Activated CD4-positive, alpha-beta memory T cell treated with anti-CD3 and anti-CD28 coated beads for 36 hours (primary cell): ENCODE measurements at places on chromosomes 1 and 21. TPM values are rescaled to one million over a fixed set of nuclear protein-coding genes. Genes with fewer than 3 reads are reported as not detected.

GRCh38 chr21:32279377-32279680 lies 480 bp upstream of the MIS18A start:
- DNase-seq: no peak
- H3K4me1 ChIP-seq: peaks cover 11% of the 10 kb centered on the region
- H3K36me3 ChIP-seq: peaks cover 6% of the 10 kb centered on the region
- H3K27ac ChIP-seq: peak overlapping the region; percentile 88
- H3K27me3 ChIP-seq: no peaks in the 10 kb centered on the region

DNA sequence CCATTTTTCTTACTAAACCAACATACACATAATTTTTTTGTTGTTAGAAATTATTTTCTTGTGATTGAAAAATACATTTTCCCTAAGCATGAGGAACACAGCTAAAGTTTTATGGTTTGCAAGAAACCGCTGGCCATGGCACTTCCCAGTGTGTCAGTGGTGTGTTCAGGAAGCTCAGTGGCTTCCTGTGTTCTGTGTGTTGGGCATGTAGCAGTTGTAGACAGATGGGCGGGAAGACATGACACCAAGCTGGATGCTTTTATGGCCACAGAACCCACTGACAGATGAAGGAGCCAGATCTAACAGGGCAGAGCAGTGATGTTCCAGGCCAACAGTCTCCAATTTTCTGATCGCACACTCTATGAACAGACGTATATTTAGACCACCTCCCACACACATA lies 119.8 kb downstream of the GALNT2 start:
- H3K4me3 ChIP-seq: no peak overlapping the region
- DNase-seq: no peak
- H3K27me3 ChIP-seq: no peaks in the 10 kb centered on the region
- peaks cover 33% of the 10 kb centered on the region for H3K4me1 ChIP-seq
- H3K27ac ChIP-seq: no peak overlapping the region

GRCh38 chr1:167093846-167094516 lies at the start of gene STYXL2:
TSS of gene STYXL2 (plus strand) at chr1:167094075. CDS start at chr1:167094850, 775 bp downstream.
- no peaks in the 10 kb centered on the region for H3K36me3 ChIP-seq
- H3K4me1 ChIP-seq: peaks cover 21% of the 10 kb centered on the region
- DNase-seq: no peak
- no peak within 1 kb of the TSS for H3K27ac ChIP-seq

- no peak overlapping the region for H3K4me3 ChIP-seq
- no peaks in the 10 kb centered on the region for H3K4me1 ChIP-seq
- no peak overlapping the region for H3K27ac ChIP-seq
- H3K27me3 ChIP-seq: peaks cover 13% of the 10 kb centered on the region
Measured at GRCh38 chr21:37669249-37669648, 247.0 kb downstream of the KCNJ6 start.

GRCh38 chr1:202349206-202349928 lies 868 bp downstream of the PPP1R12B start:
- H3K27ac ChIP-seq: peak overlapping the region; percentile 18
- peaks cover 27% of the 10 kb centered on the region for H3K4me1 ChIP-seq
- peak overlapping the region; percentile 81 for H3K4me3 ChIP-seq
- peak; percentile 17 for DNase-seq

- H3K27me3 ChIP-seq: no peaks in the 10 kb centered on the region
- DNase-seq: no peak
- no peak overlapping the region for H3K4me3 ChIP-seq
- no peaks in the 10 kb centered on the region for H3K4me1 ChIP-seq
- no peak overlapping the region for H3K27ac ChIP-seq
- no peaks in the 10 kb centered on the region for H3K36me3 ChIP-seq
Measured at GRCh38 chr1:76426606-76427005, 352.1 kb downstream of the ST6GALNAC3 start.

DNA sequence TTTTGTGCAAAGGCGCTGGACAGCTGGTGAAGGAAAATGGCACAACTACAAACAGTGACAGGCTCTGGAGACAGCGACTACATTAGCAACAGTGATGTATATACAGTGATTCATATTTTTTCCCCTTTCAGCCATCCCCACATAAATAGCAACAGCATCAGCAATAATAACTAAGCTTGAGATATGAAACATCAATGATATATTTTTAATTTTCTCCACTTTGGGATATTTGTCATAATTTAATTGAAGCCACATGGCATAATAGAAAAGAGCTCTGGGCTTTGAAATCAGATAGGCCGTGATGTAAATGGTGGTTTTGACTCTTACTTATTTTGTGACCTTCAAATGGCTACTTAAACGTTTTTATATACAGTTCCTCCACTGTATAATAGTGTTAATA lies 764.3 kb upstream of the PRMT6 start:
- H3K4me3 ChIP-seq: no peak overlapping the region
- H3K27ac ChIP-seq: no peak overlapping the region
- no peaks in the 10 kb centered on the region for H3K36me3 ChIP-seq

DNA sequence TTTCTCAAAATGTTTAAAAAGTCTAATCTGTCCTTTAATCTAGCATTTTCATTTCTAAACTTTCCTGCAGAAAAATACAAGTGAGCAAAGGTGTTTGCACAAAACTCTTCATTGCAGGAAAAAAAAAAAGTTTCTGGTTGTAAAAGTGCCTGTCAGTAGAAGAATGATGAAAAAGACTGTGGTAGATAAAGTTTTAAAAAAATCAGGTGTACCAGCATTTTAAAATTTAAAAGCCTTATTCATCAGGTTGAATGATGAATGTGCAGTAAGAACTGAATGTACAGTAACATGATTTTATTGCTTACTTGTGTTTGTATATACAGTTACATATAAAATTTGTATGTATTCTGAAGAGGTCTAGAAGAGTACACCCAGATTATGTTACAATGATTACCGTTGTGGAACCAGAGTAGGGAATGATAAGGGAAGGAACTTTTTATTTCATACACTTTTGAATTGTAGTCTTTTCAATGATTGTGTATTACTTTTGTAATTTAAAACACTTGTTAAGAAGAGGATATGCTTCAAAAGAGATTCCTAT lies 54.0 kb downstream of the FNBP1L start:
- no peak overlapping the region for H3K27ac ChIP-seq
- H3K36me3 ChIP-seq: no peaks in the 10 kb centered on the region
- no peaks in the 10 kb centered on the region for H3K4me1 ChIP-seq
- no peak for DNase-seq
- no peak overlapping the region for H3K4me3 ChIP-seq

DNA sequence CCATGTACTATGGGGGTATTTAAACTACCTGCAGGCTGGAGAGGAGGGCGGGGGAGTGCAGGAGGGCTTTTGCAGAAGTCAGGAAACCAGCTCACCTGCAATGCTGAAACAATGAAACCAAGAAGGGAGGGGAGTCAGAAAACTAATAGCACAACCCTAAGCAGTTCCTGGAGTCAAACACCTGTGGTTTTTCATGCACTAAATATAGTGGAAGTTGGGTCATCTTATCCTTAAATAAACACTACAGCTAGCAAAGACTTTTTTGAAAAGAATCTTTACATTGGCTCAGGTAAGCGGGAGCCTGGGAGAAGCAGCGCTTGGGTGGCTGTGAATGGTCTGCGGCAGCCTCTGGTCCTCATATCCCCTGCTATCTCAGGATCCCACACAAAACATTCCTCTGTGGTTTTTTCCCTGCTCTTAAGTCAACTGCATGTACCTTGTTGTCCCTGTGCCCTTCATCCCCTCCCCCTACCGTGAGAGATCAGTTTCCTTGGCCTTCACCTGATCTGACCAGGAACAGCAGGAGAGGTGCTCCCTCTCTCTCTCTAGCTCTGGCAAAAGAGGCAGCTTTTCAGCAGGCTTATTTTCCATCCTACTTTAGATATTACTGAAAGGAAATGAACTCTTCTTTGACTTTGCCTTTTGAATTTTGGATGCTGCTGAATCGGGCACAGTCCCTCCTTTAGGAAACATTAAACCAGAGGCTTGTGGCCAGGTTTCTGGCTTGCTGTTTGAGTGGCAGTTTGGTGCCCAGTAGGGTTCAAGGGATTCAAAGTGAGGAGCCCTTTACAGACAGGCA lies 26.6 kb downstream of the TENT5C start:
- H3K27ac ChIP-seq: no peak overlapping the region
- H3K36me3 ChIP-seq: no peaks in the 10 kb centered on the region
- H3K27me3 ChIP-seq: peaks cover 5% of the 10 kb centered on the region
- H3K4me1 ChIP-seq: peaks cover 30% of the 10 kb centered on the region

GRCh38 chr21:17931080-17931479 lies 111.9 kb upstream of the C21orf91 start:
- no peak overlapping the region for H3K27ac ChIP-seq
- DNase-seq: no peak
- no peaks in the 10 kb centered on the region for H3K36me3 ChIP-seq
- no peaks in the 10 kb centered on the region for H3K4me1 ChIP-seq
- peaks cover 2% of the 10 kb centered on the region for H3K27me3 ChIP-seq

DNA sequence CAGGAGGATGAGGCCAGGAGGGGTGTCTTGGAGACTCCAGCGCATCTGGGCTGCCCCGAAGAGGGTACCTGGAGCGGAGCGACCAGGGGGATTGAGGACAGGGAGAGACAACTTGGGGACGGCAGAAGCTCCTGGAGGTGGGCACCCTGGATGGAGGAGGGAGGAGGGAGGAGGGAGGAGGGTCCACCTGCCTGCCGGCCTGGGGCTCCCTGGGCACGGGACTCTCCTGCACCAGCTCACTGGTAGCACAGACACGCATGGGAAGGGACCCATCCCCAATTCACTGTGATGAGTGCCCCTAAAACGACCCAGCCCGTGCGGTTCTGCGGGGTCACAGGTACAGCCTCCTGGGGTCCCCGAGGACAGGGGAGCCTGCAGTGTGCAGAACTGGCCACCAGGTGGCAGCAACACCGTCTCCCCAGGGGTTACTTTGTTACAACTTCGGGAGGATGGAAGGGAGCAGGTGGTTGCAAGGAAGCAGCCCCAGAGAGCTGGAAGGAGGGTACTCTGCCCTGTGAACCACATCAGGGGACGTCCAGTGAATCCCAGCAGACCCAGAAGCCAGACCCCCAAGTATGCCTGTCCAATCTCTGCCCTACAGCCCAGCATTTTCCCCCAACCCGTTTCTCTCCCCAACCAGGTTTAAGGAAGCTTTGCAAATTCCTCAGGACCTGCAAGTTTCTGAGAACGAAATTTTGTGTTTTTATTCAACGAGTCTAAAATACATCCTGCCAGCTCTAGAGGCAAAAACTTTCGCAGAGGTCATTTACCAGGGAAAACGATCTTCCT lies 482.4 kb downstream of the NPHP4 start:
- H3K27ac ChIP-seq: no peak overlapping the region
- H3K36me3 ChIP-seq: no peaks in the 10 kb centered on the region
- DNase-seq: peak; percentile 74
- H3K4me1 ChIP-seq: peaks cover 3% of the 10 kb centered on the region
- peaks cover 3% of the 10 kb centered on the region for H3K27me3 ChIP-seq
- no peak overlapping the region for H3K4me3 ChIP-seq

DNA sequence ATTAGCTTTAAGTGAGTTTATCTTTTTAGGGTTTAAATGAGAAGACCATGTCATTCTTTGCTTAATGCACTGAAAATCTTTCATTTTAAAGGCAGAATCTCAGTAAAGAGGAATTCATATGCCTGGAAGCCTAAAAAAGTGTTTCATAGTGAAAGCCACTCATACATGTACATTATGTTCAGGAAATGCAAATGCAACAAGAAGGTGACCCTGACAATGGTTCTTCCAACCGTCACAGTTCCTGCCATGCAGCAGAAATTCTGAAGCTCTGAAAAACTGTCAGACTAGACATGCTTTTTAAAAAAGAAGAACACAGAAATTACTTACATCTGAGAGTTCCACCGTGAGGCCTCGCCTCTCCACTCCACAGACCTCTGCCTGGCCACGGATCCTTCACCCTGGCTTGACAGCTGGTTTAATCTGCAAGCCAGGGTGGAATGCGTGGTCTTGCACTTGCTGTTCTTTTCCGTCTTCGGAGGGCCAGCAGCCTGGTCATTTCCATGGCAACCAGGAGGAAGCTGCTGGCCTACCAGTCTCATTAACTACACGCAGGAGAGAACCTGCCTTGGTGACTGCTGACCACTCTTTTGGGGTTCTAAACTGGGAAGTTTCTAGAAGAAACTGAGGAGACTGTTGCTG lies 41.8 kb upstream of the PAXBP1 start:
- no peaks in the 10 kb centered on the region for H3K27me3 ChIP-seq
- H3K4me1 ChIP-seq: no peaks in the 10 kb centered on the region
- H3K36me3 ChIP-seq: peaks cover 2% of the 10 kb centered on the region
- no peak for DNase-seq

DNA sequence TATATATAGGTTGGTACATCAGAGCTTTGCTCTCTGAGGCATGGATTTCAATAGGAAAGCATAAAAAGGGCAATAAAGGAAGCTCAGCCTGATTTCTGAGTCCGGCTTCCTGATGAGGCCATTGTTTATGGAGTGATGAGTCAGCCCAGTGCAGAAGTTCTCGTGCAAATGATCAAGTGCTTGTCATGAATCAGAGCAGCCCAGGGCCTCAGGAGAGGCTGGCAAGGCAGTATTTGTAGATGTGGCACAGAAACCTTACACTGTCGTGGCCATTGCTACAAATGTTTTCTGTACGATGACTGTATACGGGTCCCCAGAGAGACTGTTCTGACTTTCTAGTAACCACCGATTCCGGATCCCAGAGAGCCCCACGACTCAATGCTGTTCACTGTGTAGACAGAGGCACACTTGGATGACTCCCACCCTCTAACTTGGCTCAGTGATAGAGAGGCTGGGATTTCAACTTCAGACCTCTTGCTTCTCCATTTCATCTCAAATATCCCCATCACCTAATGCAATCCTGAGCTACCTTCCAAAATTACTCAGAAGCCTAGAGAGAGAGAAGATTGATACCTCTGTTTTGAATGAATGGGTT lies 26.8 kb downstream of the UMODL1 start:
- H3K27me3 ChIP-seq: peaks cover 5% of the 10 kb centered on the region
- H3K36me3 ChIP-seq: no peaks in the 10 kb centered on the region
- no peaks in the 10 kb centered on the region for H3K4me1 ChIP-seq
- no peak overlapping the region for H3K27ac ChIP-seq
- peak; percentile 32 for DNase-seq

GRCh38 chr1:40389322-40389803 lies 15.8 kb downstream of the SMAP2 start:
- H3K4me3 ChIP-seq: peak overlapping the region; percentile 85
- no peaks in the 10 kb centered on the region for H3K27me3 ChIP-seq
- peak overlapping the region; percentile 85 for H3K27ac ChIP-seq
- peaks cover 61% of the 10 kb centered on the region for H3K36me3 ChIP-seq

DNA sequence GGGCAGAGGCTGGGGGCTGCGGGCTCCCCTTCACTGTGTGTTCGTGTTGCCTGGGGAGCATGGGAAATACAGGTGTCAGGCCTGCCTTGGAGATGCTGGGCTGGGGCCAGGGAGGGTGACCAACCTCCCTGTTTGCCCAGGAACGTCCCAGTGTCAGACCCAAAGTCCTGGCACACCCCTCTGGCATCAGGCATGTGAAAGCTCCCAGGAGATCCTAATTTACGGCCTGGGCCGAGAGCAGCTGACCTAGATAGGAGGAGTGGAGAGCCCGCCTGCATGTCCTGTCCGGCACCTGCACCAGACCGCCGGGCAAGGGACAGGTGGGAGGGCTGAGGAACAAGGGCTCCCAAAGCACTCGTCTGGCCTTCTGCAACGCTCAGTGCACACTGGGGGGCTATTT lies 124.8 kb downstream of the PRDM16 start:
- peaks cover 3% of the 10 kb centered on the region for H3K27me3 ChIP-seq
- H3K4me3 ChIP-seq: no peak overlapping the region
- H3K4me1 ChIP-seq: no peaks in the 10 kb centered on the region
- no peaks in the 10 kb centered on the region for H3K36me3 ChIP-seq

- H3K27ac ChIP-seq: no peak overlapping the region
- no peaks in the 10 kb centered on the region for H3K27me3 ChIP-seq
- DNase-seq: no peak
- H3K4me1 ChIP-seq: no peaks in the 10 kb centered on the region
Measured at GRCh38 chr1:105243411-105243810, 1493.7 kb downstream of the AMY1C start.

F13B gene
- not detected for total RNA-seq

OR2L2 gene
- 0.07 TPM for total RNA-seq

TIE1 gene
- not detected for total RNA-seq

LAX1 gene
- 14.0 TPM for total RNA-seq

GADD45A gene
- 39.1 TPM for total RNA-seq

TSPAN2 gene
- total RNA-seq: 2.5 TPM

GUCA2A gene
- total RNA-seq: not detected

OLIG2 gene
- total RNA-seq: not detected

BMP8A gene
- not detected for total RNA-seq
